ENCODE measurements at places on chromosomes 13 and 19. TPM values are rescaled to one million over a fixed set of nuclear protein-coding genes. Genes with fewer than 3 reads are reported as not detected.

Gene LIM2
- total RNA-seq: not detected

Gene ZNF738
- total RNA-seq: 0.86 TPM

Gene CCDC8
- not detected for total RNA-seq

Gene SIGLEC8
- not detected for total RNA-seq

Gene BEST2
- total RNA-seq: 4.3 TPM

Gene ZNF100
- not detected for total RNA-seq

Gene WDR87
- not detected for total RNA-seq

Gene IGFL4
- 0.49 TPM for total RNA-seq

Gene LILRB2
- 0.06 TPM for total RNA-seq

Gene GPR12
- total RNA-seq: not detected

All from A549 treated with dexamethasone at 1 μM for 4 hours (cell line).